CD4-positive, alpha-beta T cell treated with Interleukin-6 for 4 hours (primary cell): ENCODE measurements at places on chromosomes 3 and 15.

- no peak for DNase-seq
Measured at GRCh38 chr3:184498986-184499606, 62.5 kb upstream of the EPHB3 start.

DNA sequence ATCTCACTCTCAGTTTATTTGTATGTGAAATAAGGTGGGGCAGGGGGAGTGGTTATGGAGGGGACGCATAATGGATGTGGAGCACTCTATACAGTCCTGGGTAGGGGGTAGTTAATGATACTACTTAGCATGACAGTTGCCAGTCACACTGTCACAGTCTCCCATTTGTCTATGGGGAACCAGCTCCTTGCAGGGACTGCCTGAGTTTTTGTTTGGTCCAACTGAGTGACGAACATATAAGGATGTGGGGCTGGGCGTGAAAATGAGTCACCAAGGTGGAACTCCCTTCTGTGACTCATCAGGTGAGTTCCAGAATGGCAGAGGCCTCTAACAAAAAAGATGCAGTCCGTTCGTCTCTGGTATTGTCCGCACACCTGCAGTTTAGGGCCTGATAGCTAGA lies 235.3 kb upstream of the ST8SIA2 start:
- peak; percentile 40 for DNase-seq

DNA sequence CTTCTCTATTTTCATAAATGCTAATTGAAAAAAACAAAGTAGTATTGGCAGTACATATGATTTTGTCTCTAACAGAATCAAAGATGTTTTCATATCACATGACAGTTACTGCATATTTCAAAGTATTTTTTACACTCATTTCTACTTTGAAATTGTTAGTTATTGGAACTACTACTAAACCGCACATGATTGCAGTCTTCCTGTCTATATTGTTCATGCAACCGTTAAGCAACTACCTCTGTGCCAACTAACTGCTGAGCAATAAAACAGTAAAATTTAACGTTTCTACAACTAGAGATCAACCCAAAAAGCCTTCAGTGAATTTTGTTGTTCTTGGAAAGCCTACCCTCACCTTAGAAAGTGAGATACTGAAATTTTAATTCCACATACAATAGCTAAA lies 64.2 kb downstream of the DMXL2 start:
- no peak for DNase-seq

GRCh38 chr3:157132936-157133335 lies 27.0 kb downstream of the CCNL1 start:
- no peak for DNase-seq
